ENCODE measurements at places on chromosomes 12 and 14.

DNA sequence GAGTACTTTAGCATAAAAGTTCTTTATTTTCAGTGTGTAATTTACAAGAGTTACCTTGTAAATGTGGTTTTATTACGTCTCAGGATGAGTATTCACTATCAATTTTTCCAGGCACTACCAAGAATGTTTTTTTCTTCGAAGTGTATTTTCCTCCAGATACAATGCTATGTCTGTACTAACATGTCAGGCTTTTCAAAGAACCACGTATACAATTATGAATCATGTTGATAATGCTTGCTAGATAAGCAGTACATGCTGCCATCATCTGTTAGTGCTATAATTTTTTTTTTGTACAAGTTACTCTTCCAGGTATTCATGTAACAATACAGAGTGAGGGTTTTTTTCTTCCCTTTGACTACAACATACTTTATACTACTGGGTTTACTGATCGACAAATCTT lies 5.6 kb upstream of the KANSL2 start:
- no peak for DNase-seq

- DNase-seq = no peak
Measured at GRCh38 chr12:127416796-127417195, 850.2 kb upstream of the TMEM132C start.

- no peak for DNase-seq
Measured at GRCh38 chr12:22283006-22283506, 51.5 kb downstream of the ST8SIA1 start.

DNA sequence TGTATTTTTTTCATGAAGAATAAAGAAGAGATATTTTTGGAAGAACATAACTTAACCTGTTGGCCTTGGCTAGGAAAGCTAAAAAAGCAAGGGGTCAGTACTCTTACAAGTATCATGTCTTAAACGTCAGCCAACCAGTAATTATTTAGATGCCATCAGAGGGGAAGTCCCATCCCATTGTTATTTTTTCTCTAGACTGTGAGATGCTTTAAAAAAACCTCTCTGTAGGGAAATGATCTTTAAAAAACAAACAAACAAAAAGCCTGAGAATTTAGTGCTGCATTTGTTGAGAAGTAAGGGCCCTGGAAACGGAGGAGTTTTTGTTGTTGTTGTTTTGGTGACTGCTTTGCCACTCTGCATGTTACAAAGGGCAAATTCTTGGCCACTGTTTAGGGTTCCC lies 474.0 kb downstream of the ZFP36L1 start:
- DNase-seq = no peak

DNA sequence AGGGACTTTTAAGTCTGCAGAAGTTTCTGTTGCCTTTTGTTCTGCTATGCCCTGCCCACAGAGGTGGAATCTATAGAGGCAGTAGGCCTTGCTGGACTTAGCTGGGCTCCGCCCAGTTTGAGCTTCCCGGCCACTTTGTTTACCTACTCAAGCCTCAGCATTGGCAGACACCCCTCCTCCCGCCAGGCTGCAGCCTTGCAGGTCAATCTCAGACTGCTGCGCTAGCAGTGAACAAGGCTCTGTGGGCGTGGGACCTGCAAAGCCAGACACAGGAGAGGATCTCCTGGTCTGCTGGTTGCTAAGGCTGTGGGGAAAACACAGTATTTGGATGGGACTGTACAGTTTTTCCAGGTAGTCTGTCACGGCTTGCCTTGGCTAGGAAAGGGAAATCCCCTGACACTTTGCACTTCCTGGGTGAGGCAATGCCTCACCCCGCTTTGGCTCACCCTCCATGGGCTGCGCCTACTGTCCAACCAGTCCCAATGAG lies 43.7 kb downstream of the CCDC59 start:
- DNase-seq = peak; percentile 92

DNA sequence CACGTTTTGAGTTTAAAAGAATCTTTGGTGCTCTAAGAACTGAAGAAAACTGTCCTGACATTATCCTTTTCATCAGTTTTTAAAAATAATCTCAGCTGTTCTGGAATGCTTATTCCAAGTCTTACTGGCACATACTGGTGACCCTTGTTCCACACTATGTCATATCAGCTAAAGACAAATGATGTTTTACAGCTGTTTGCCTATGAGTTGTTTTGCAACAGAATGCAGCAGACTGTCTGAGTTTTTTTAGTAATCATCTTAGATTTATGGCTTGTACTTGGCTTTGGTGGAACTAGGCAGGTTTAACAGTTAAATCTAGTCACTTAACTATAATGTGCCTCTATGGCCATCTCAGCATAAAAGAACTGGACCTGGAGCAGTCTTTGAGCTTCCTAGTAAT lies 91.6 kb upstream of the GRIN2B start:
- DNase-seq = no peak

DNA sequence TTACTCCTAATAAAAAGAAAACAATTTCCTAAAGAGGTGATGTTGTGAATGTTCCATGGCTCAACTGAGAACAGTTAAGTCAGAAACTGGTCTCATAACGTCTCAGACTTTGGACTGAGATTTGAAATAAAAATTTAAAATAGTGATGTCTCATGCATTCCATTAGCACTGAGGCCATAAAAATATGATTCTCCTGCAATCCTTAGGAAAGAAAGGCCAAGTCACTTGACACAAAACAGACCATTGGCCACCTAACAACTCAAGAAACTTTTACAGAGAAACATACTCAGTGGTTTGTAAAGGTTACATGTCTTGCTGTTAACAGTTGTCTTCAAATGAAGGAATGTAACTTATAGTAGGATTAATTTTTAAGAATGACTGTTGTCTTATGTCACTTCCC lies 58.1 kb downstream of the STAB2 start:
- DNase-seq = no peak

DNA sequence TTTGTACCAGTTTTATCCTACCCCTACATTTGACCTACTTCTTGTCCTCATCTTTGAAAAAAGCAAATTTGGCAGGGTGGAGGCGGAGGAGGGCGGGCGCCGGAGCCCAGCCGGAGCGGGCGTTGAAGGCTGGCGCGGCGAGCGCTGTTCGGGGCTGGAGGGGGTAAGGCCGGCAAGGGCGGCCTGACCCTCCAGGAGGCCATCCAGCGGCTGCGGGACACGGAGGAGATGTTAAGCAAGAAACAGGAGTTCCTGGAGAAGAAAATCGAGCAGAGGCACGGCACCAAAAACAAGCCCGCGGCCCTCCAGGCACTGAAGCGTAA lies 27.2 kb downstream of the FBXO34 start:
- DNase-seq = no peak

GRCh38 chr12:48972952-48973483 lies 1.5 kb upstream of the WNT10B start:
- no peak for DNase-seq

DNA sequence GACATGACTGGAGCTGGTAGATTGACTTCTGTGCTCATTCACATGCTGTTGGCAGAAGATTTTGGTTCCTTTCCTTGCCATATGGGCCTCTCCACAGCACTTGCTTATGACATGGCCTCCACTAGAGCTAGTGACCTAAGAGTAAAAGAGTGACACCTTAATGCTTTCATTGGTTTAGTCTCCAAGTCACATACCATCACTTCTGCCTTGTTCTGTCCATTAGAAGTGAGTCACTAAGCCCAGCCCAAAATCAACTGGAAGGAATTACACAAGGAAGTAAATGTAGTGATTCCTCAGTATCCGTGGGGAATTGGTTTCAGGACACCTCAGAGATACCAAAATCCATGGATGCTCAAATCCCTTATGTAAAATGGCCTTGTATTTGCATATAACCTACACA lies 81.3 kb downstream of the PPHLN1 start:
- no peak for DNase-seq

DNA sequence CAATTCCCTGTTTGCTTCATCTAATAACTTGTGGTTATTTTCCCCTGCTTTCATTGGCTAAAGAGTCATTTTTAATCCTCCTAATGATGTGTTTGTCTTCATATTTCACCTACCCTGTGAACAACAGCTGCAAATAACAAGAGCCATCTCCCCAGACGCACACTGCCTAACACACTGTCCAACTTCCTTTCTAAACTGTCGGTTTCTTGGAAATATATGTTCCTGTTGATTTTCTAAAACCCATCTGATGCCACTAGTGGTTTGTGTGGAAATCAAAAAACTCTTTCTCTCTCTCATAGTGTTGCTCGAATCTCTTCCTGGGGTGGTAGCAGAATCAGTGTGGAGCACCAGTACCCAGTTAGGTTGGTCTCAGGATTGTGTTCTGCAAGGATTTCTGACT lies 226.9 kb downstream of the EPS8 start:
- DNase-seq = no peak

DNA sequence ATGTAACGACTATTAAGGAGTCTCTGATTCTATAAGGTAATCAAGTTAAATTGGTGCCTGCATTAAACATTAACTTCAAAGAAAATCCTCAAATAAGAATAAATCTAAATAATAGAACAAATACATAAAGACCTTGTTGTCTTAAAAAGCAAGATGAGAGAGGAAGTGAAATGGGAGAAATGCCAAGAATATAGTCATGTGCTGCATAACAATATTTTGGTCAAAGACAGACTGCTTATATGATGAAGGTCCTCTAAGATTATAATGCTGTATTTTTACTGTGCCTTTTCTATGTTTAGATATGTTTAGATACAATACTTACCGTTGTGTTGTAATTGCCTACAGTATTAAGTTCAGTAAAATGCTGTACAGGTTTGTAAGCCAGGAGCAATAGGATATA lies 213.6 kb downstream of the C12orf42 start:
- DNase-seq = no peak

DNA sequence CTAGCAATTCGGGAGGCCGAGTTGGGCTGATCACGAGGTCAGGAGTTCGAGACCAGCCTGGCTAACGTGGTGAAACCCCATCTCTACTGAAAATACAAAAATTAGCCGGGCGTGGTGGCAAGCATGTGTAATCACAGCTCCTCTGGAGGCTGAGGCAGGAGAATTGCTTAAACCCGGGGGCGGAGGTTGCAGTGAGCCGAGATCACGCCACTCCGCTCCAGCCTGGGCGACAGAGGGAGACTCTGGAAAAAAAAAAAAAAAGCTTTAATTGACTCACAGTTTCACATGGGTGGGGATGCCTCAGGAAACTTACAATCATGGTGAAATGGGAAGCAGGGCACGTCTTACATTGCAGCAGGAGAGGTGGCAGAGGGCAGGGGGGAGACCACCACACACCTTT lies 30.6 kb upstream of the SLC2A3 start:
- no peak for DNase-seq

GRCh38 chr12:57342207-57342691 lies 88.6 kb downstream of the R3HDM2 start:
- peak; percentile 83 for DNase-seq

DNA sequence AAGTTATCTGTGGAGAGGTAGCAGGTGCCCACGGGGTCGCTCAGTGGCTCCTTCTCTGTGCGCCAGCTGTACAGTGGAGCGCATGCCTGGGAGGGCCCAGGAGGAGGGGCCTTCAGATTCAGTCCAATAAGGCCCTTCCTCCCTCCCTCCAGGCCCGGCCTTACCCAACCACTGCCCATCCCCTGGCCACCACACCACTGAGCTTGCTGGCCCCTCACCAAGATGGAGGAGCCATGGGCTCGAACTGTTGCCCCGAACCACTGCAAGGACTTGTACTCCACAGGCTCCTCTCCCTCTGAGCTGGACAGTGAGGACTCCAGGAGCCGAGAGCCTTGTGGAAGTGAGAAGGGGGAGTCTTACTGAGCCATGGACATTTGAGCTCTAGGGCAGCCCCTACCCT lies 9.8 kb downstream of the ITGA5 start:
- DNase-seq = no peak

DNA sequence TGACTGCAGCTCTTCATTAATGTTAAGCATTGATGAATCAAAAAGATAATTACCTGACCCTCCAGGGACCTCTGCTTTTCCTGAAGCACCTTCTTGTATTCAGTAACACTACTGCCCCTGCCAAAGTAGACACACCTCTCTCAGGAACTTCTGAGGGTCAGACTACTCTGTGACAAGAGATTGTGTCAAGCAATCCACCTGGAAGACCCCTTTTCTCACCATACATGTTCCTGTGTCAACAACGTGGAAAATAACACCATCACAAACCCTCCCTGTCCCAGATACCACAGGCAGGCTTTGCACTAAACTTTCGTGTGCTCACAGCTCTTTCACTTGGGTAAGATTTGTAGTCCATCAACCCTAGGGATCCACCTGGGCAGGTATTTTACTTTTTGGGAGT lies 13.2 kb downstream of the KRT76 start:
- DNase-seq = no peak

DNA sequence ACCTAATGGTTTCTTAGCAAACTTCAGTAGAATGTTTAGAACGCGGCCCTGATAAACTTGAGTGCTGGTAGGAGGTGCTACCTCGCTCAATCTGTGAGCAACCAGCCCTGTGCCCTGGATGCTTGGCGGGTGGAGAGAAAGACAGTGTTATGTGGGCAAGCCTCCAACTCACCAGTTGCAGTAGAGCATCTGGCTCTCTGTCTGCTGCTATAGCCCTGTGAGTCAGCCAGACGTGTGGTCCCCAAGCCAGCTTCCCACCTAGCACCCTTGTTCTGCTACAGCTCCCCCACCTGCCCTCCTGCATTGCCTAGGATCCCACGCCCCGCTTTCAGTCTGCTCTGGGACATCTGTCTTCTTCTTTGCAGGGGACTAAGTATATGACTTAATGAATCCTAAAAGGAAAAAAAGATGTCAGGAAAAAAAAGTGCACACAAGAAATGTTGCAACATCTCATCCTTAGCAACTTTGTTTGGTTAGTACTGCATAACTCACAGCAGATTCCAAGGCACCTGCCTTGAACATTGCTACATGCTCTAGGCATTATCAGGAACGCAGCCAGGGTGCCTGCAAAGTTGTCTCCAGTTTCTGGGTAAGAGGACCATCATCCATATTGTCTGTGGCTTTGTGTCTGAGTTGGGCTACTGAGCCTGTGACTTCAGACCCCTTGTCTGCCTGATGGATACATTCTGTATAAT lies 13.6 kb downstream of the SNRNP35 start:
- DNase-seq = no peak

DNA sequence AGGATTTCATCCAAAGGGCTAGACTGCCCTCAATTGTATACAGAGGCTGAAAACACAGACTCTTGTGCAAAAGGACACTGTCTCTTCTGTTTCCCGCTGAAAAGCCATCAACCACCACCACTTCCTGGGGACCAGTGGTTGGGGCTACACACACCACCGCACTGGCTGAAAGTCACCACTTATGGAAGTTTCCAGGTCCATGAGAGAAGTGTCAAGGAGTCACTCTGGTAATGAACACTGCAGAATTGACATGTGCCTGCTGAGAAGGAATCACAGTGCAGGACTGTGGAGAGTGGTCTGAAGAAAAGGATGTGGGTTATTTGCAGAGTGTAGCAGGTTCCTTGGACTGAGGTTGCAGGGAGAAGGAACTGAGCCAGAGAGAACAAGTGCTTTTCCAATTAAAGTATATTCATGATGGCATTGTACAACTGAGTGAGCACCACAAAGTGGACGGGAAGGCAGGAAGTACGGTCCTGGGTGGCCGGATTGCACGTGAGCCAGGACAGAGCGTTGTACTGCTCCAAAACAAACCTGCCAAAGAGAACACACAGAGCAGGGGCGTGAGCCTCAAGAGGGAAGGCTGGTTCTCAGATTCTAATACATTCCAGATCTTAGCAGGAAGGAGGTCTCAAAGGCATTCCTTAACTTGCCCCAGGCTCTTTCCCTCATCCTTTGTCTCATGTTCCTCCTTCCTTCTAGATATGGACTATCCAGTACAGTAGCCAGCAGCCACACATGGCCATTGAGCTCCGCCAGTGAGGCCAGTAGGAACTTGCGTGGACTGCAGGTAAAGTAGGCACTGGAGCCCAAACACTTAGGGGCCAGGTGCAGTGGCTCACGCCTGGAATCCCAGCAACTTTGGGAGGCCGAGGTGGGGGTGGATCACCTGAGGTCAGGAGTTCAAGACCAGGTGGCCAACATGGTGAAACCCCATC lies 316.4 kb downstream of the MED13L start:
- no peak for DNase-seq

GRCh38 chr14:39015964-39016577 lies 87.0 kb downstream of the SEC23A start:
- no peak for DNase-seq
